ENCODE measurements at places on chromosomes 7 and 10.

DNA sequence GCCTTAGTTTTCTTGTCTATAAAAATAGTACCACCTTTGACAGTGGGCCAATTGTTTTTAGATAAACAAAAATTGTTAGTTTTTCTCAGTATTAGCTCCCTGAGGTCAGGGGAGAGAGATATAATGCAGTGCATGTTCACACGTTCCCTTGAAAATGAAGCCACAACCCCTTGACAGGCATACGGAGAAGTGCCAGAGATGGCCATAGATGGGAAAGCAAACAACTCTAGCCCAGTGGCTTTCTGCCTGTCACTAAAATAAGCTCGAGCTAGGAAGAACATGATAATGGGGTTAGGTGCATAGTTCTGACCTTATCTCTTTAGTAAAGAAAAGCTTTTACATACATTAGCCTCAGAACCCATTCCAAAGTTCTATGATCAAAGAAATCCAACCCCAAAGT, 124.9 kb downstream of the CHRM2 start:
- DNase-seq = no peak

- no peak for DNase-seq
These were observed 85.7 kb upstream of the GPR26 start for GRCh38 chr10:123580426-123580825.

DNA sequence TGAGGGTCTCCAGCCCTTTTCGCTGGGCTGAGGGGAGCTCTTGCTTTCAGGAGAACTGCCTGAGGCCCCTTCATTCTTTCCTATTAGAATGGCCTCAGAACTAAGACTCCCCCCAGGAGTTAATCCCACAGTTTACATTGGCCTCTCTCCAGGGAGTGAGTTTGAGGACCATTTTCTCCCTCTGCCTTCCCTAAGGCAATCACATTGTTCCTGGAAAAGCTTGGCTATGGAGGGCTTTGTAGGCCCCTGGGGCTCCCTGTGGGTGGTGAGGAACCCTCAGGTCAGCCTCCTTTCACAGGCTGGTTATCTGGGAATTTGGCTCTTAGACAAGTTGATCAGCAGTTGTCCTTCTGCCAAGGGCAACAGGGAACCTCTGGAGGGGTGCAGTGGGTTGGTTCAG, 343.7 kb downstream of the RPS24 start:
- DNase-seq = no peak

- no peak for DNase-seq
These were observed 78.9 kb downstream of the UNCX start for GRCh38 chr7:1311406-1312135.

- DNase-seq = no peak
These were observed 199.4 kb downstream of the CYP26A1 start for GRCh38 chr10:93272884-93273675.
